ENCODE measurements at places on chromosomes 2 and 18.

DNA sequence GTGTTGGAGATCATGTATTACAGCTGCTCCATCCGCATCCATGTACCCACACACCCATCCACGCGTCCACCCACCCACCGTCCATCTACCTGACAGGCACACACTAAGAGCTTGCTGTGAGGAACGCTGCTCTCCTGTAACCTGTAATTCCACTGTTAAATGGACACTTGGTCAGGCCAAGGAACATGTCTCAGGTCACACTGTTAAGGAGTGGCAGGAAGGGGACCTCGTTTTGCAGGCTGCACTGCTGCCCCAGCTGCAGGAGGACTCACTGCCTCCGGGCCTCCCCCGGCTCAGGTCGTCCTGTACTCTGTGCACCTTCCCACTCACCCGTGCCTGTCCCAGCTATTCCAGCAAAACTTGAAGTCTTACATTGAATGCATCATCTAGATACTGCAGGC, 170.5 kb downstream of the EIPR1 start:
- no peak for DNase-seq

- DNase-seq, result no peak
Measured at GRCh38 chr2:36653967-36654694, 42.4 kb upstream of the VIT start.

DNA sequence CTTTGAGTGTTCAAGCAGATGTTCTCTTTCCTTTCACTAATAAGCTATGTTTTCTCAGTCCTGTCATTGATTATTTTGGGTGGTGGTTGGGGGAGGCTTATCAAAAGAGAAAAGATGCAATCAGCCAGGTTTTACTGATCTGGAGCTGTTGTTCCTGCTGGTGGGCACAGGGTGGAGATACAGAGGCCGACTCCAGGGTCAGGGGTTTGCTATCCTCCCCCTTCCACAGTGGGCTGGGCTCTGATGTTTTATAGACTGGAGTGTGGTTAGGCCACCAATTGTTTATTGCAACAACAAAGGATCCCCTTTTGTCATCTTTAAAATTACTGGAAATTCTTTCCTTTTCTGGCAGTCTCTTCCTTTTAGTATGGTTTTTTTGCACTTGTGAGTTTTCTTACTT, 120.5 kb downstream of the TANC1 start:
- DNase-seq, result no peak

GRCh38 chr2:57376985-57377384, 669.6 kb upstream of the VRK2 start:
- DNase-seq, result no peak

DNA sequence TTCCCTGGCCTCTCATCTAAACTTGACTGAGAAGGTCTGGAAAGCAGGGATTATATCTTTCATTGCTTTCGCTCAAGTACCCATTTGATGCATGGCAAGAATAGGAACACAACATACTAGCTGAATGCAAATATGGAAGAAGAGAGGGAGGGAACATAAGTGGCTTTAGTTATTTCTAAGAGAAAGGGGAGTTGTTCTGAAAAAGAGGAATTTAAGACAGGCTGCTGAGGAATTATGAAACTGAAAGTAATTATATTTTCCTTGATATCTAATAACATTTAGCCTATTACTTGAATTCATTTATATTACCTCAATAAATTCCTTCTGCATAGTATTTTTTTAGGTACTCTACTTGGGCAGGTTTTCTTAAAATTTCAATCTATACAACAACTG, 105.8 kb upstream of the TTN start:
- no peak for DNase-seq

DNA sequence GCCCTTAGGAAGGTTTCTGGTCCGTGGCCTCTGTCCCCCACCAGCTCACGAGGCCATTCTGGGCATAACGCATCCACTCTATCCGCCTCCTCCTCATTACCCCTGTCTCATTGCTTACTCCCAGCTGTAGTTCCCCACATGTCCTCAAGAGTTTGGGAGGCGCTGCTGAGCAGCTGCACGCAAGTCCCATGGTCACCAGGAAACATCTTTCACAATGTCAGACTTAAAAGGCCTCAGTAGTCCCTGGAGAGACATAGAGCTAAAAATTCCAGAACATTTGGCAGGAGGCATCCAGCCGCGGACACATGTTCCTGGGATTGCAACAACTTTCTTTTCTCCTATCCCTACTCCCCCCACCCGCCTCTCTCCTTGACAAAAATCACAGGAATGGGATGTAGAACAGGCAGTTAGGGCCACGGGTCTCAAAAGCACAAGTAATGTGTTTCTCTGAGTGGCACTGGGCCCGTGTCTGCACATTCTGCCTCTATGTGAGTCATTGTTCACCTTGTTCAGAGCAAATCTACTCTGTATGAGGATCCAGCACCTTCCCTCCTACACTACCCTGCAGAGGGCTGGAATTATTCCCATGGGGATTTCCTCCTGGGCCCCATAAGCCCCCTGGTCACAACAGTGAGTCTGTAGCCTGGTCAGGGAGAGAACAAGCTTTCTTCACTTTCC, 8.1 kb downstream of the LBH start:
- DNase-seq, result peak; percentile 52

GRCh38 chr2:85743304-85743978, 10.3 kb upstream of the ATOH8 start:
- DNase-seq, result peak; percentile 57

GRCh38 chr2:26723991-26724750, 31.6 kb downstream of the KCNK3 start:
- DNase-seq, result peak; percentile 76

GRCh38 chr2:236981701-236982485, 103.8 kb upstream of the COPS8 start:
- no peak for DNase-seq

- DNase-seq, result peak; percentile 43
Measured at GRCh38 chr2:20496076-20496872, 49.4 kb downstream of the RHOB start.

- DNase-seq, result no peak
Measured at GRCh38 chr18:12842459-12843380, 41.3 kb downstream of the PTPN2 start.

GRCh38 chr2:28895189-28895893, 874 bp downstream of the WDR43 start:
- peak; percentile 35 for DNase-seq

GRCh38 chr2:112869258-112869842, 32.8 kb upstream of the IL1B start:
- DNase-seq, result peak; percentile 87

GRCh38 chr2:38744399-38744780, 6.8 kb downstream of the SRSF7 start:
- DNase-seq, result no peak

DNA sequence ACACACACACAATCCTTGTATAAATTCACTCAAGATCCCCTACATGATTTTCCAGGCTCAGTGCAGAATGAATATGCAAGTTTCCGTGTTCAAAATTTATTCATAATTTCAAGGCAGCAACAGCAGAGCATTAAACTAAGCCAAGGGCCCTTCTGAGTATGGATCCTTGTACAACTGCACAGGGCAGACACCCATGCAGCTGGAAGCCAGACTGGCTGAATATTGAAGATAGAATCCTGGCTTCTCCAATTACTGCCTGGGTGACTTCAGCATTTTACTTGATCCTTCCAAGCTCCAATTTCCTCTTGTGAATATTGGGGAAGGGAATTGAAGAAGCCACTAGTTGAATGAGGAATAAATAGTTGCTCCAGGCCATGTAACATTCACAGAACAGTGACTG, 267.9 kb upstream of the REG3G start:
- no peak for DNase-seq

GRCh38 chr2:95121093-95121406, 558 bp downstream of the MRPS5 start:
- no peak for DNase-seq

GRCh38 chr2:54330162-54330925, 74.3 kb upstream of the TSPYL6 start:
- DNase-seq, result peak; percentile 94
